Activated naive CD4-positive, alpha-beta T cell treated with Interleukin-2 at 50 U/mL for 16 hours (primary cell): ENCODE measurements at places on chromosomes 2 and 18.

- no peak for DNase-seq
Measured at GRCh38 chr2:217535957-217536708, 466.7 kb downstream of the TNS1 start.

DNA sequence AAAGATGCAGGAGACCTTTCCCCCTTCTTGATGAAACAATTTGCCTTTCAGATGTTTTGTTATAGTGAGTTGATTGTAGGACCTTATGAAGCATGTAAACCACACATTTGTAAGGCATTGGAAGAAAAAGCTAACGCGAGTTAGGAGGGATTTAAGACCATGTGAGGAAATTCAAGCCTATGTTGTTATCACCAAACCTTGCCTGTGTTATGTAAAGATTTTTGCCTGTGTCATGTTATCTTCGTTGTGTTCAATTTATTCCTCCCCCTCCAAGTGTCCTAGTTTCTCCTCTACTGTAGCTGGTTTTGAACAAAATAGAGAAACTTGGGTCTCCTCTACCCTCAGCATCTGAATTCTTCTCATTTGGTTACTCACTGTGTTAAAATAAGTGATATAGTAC lies 173.0 kb downstream of the NEDD4L start:
- no peak for DNase-seq

- no peak for DNase-seq
Measured at GRCh38 chr2:165575044-165575615, 105.6 kb downstream of the CSRNP3 start.

DNA sequence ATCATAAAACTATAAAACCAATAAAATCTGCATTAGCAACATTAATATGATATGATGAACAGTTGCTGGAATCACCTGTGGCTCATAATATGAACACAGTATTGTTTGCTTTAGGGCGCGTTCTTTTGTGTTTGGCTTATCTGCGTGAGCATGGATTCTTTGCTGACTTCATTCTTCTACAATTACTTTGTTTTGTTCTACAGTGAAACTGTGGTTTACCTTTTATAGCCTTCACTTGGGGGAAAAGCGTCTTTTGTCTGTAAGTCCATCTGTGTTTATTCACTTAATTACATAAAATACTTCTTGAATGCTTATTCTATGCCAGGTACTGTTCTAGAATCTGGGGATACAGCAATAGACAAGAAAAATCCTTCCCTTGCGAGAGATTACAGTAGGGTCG lies 74.0 kb upstream of the SEC11C start:
- no peak for DNase-seq

GRCh38 chr2:238127165-238128060 lies 11.1 kb upstream of the KLHL30 start:
- no peak for DNase-seq

- DNase-seq: no peak
Measured at GRCh38 chr2:29238497-29238896, 123.3 kb downstream of the CLIP4 start.

GRCh38 chr2:85368921-85369320 lies 14.4 kb downstream of the ELMOD3 start:
- DNase-seq: no peak

DNA sequence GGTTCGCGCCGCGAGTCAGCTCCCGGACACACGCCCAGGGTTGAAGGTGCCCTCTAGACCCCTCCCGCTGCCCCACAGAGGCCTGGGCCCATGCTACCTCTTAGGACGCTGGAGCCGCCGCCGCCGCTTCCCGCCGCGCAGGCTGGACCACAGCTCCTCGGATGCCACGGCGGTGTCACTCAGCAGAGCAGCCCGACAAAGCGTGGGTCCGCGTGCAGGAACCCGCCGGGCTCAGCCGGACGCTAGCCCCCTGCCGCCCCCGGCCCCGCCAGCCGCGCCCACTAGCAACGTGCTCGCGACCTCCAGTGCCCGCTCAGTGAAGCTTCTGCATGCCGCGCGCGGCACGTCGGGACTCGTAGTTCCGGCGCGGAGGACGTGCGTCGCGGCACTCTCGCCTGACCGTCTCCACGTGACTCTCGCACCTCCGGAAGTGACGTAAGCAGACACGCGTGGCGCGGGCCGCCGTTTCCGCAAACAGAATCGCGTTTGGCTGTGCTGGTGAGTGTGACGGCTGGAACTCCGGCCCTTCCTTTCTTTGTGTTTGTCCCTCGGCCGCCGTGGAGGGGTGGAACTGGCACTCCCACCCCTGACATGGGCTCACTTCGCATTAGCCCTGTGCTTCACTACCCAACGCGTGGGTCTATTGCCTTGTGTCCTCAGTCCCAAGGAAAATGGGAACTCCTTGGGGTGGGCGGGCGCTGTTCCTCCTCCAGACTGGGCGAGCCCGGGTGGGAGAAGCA lies at the start of the genes FAM210A and RNMT:
FAM210A (minus strand) TSS at position 327 of the 740 bp plus-strand sequence. CDS start 44,481 bp downstream, outside the sequence.
RNMT (plus strand) TSS at position 442 of the 740 bp plus-strand sequence. CDS start 4,845 bp downstream, outside the sequence.
- peak; percentile 95 for DNase-seq

GRCh38 chr18:56756966-56757365 lies 105.8 kb downstream of the WDR7 start:
- no peak for DNase-seq

DNA sequence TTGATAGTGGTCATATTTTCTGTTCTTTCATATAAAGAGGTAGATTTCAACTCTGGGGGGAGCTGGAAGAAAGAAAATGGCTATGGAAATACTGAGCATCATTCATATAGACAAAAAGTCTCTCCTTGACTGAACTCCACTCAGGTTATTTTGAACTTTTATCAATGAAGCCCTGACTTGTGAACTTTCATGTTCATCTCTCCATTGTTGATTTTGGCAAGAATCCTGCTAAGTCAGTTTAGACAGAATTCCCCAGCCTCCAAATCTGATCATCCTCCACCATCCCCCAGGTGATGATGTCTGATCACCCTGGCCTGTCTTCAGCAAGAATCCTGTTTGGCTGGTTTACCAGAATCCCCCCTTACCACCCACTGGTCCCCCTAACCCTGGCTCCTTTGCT lies 395.0 kb downstream of the NCKAP5 start:
- DNase-seq: no peak

DNA sequence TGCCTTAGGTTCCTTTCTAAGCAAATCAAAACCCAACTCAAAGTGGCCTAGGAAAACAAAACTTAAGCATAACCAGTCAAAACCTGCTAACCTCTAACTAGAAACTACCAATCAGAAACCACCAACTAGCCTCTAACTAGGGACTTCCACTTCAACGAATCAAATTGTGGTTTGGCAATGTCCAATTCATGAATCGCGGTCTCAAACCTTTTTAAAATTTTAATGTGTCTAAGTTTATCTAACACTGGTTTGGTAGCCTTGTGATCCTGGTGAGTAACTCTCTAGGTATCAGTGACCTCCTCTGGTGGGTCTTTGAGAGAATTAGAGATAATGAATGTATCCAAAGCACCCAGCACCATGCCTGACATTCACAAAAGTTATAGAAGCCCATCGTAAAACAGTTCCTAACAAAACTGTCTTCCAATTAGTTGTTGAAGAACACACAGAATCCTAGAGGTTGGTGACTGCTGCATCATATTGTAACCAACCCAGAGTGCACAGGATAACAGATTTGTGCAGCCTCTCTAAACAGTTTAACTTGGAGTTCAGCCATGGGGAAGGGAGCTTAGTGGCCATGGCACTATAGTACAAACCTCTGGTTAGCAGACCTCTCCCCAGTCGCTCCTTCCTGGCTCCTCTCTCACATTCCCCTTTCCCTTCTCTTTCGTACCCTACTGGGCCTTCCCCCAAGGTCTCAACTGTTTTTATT lies 45.2 kb upstream of the B3GNT2 start:
- no peak for DNase-seq

DNA sequence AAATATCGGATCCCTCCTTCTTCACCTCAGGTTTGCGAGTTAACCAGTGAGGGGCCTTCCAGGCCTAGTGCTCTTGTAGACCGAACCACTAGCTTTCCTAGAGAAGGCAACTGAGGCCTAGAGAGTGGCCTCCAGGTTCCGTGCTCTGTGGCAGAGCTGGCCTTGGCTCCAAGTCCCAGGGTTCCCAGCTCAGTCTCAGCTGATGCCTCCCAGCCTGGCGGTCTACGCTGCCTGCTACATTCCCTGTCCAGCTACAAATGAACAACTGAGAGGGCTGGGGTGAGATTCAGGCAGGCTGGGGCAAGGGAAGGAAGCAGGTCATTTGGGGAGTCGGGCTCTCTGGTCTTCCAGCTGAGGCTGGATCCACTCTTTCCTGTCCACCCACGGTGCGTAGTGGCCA lies 2.3 kb downstream of the STEAP3 start:
- no peak for DNase-seq

DNA sequence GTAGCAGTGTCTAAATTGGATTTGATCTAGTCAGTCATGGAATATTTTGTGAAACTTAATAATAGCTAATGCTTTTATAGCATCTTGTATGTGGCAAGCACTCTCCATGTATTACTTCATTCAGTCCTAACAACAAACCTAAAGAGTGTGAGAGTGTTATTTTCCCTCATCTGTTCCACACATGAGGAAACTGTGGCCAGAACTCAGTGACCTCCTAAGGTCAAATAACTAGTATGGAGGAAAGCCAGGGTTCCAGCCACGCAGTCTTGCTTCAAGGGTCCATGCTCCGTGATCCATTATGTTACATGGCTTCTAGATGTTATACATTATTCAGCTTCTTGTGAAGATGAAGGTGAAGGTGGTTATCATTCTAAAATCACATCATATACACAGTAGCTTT lies 45.5 kb downstream of the TWSG1 start:
- DNase-seq: no peak
